ENCODE measurements at places on chromosomes 6 and 20.

DNA sequence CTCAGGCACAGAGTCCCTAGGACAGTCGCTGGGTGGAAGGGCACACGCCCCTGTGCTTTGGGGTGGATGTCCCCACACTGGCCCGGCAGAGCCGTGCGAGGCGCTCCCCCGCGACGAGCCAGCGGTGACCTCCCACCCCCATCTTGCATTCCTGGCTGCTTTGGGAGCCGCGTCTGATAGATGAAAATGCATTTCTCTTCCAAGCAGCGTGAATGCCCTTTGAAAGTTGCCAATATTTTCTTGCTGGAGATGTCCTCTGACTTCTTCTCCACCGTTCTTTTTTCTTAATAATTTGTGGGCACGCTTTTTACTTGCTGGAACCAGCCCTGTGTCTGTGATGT, 29.9 kb downstream of the COL20A1 start:
- no peak for DNase-seq

GRCh38 chr6:133919362-133919761, 30.4 kb downstream of the TCF21 start:
- no peak for DNase-seq

- no peak for DNase-seq
These were observed 2.4 kb downstream of the PREP start for GRCh38 chr6:105400501-105400900.

GRCh38 chr6:42071881-42072583, 21.7 kb downstream of the TAF8 start:
- DNase-seq, result no peak

DNA sequence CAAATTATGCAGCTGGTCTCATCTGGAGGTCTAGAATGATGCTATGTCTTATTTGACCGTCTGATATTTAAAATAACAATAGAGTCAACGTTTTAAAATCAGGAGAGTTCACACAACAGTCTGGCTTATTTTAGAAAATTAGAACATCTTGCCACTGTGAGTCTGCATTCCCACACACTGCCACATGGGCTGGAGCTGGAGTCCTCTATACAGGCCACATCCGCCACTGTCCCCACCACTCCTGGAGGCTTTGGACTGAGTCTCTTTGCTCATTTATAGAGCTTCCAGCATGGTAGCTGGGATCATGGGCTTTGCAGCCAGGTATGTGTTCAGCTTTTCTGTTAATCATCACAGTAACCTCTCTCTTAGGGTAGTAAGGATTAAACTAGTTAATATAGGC, 68.8 kb upstream of the ZNFX1 start:
- no peak for DNase-seq

DNA sequence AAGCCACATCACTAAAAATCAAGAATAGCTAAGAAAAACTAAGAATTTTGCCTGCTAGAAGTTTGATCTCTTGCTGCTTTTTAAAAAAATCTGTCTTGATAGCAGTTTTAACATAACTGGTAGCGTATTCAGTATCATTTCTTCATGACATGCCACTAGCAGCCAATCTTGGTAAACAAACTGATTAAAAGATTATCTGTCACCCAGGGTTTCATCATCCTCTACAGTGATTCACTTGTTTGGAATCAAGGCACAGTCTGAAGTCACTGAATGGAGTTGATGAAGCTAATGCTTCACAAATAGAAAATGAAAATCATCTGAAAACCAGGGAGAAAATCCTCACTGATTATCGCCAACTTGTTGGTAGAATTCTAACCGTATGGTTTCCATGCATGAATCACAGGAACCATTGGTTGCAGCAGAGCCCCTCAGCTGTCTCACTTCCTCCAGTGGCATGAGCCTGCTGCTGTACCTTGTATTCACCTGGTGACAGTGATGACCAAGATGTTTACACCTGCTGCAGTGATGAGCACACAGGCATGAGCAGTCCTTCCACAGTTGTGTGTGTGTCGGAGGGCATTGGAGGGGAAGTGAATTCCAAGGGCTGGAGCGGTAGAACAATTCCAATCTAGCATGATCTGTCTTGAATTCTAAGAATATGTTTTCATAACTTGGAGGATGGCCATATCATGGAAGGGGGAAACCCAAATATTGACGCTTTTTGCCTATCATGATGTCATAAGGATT, 275.0 kb downstream of the KHDC1L start:
- peak; percentile 12 for DNase-seq

DNA sequence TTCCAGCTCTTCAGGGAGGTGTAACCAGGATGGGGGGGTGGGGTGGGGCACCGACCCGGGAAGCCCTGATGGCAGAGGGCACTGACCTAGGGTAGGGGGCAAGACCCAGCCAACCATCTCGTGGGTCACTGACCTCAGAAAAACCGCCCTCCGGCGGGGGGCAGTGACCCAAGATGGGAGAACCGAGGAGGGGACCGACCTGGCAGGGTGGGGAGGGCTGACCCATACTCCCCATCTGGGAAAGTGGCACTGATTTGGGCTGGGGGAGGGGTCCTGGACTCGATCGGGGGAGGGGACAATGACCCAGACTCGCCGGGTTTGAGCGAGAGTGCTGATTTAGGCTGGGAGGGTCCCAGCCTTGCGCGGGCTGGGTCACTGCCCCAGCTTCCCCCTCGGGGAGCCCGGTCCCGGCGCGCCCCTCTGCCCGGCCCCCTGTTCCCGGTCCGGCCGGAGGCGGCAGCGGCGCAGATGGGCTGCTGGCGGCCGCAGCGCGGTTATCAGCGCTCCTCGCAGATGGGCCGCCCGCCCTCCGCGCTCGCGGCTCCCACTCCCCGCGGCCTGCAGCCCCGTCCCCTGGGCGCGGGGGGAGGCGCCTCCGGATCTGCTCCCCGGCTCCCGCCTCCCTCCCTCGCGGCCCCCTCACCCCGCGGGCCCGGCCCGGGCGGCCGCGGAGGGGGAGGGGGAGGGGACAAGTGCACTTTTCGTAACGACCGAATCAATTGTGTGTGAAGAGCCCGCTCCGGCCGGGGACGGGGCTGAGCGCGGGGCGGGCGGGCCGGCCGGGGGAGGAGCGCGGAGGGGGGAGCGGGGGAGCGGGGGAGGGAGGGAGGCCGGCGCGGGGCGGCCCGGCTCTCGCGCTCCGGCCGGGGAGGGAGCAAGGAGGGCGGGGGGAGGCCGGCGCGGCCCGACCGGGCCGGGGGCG, 2.2 kb downstream of the NOL4L start:
- DNase-seq, result no peak

- peak; percentile 47 for DNase-seq
These were observed 85.7 kb upstream of the FOXC1 start for GRCh38 chr6:1524040-1524480.

DNA sequence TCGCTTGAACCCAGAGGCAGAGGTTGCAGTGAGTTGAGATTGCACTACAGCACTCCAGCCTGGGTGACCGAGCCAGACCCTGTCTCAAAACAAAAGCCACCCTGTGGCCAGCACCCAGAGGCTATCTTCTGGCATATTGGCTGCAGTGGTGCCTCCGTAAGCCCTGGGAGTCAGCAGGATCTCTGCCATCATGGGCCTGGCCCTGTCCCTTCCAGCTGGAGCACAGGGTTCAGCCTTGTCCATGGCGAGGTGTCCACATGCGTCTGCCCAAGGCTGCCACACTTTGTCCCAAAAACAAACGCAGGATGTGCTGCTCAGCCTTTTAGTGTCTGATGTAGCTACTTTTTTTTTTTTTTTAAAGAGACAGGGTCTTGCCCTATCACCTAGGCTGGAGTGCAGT, 15.4 kb upstream of the MTG2 start:
- DNase-seq, result no peak

DNA sequence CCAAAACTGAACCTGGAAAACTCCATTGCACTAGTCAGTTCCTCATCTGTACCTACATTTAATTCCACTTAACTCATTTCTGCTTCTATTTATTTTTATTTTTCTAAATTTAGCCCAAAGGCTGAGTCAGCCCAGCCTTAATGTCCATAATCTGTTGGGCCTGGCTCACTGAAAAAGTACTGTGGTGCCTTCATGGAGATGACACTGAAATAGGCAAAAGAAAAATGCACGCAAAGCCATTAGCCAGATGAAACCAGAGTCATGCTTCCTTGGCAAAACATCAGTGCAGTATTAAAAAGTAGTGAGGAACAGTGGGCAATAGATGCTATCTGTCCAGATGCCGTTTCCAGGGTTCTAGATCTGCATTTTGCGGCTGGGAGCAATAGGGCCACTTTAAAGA, 14.7 kb upstream of the PLCB4 start:
- no peak for DNase-seq

DNA sequence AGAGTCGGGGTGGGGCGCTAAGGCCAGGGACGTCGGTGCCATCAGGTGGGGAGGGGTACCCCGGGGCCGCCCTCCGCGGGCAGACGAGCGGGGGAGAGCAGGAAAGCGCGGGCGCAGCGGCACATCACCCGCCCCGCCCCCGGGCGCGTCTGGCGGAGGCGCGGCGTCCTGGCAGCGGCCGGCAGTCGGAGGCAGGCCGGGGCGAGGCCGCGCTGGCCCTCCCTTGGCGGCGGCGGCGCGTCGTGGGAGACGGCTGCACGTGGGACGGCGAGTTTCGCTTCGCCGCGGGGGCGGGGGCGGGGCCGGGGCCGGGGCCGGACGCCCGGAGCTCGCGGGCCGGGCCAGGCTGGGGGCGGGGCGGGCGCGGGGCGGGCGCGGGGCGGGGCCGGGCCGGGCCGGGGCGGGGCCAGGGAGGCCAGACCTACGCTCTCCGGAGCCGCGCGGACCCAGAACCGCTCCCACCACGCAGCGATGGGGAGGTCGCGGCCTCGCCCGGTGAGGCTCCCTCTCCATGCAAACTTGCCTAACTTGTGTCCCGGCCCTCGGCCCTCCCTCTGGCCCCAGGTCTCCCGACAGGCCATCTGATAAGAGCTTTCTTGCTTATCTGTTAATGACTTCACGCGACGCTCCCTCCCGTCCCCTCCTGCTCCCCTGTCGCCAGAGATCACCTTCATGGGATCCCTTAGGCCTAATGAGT, 12.5 kb downstream of the ITPR3 start:
- DNase-seq, result no peak

DNA sequence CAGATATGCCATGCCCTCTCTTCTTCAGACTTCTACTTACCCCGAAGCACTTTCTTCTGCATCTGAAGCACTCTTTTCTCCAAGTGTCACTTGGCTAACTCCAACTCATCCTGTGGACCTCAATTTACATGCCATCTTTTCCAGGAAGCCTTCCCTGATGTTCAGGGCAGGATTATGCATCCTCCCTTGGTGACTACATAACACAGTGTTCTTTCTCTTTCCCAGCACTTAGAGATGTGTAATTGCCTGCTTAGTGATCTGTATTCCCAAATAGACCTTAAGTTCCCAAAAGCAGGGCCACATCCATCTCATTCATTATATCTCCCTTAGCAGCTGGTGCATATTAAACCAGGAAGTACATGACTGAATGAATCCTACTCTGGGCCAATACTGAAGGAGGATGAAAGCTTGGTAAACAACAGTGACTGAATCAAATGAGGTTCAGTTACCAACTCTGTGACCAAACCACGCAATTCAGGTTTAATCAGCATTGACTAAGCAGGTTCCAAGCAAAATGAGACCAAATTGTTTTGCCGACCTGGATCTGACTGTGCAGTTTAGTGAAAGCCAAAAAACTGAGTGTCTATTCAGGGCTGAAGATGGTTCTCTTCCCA, 121.4 kb upstream of the TCF21 start:
- DNase-seq, result no peak

- no peak for DNase-seq
These were observed 701.6 kb downstream of the RFPL4B start for GRCh38 chr6:113048741-113049140.

DNA sequence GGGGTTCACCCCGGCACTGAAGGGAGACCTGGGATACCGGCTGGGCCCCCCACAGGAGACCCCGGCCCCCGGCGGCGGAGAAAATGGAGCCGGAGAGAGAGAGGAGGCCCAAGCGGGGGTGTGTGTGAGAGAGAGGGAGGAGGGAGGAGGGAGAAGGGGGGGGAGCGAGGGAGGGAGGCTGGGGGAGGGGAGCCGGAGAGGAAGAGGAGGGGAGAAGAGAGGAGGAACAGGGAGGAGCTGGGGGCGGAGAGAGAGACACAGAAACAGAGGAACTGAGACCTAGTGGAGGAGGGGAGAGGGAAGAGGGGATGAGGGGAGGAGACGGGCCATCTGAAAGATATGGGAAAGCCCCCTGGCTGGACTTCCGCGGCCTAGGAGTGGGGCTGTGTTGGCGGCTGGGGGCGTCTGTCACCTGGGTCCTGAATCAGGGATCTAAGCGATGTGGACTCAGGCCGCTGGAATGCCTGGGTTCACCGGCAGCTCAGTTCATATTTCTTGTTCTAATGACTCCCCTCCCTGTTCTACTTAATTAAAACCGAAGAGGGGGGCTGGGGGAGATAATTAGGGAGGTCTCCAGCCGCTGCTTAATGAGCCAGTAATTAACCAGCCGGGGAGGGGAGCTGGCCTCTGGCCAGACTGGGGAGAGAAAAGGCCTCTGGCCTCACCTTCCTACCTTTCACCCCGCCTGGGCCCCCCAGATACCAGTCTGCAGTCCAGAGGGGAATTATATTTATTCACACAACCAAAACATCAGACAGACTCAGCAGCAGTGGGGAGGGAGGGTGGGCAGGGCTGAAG, at the start of gene PBX2:
Gene PBX2, minus strand, starts transcription at position 149 of the 798 bp plus-strand sequence. CDS start 287 bp downstream, outside the sequence.
- DNase-seq, result peak; percentile 93

Measured in right lung (tissue), 10 donors.